ENCODE measurements at places on chromosomes 2 and 18.

DNA sequence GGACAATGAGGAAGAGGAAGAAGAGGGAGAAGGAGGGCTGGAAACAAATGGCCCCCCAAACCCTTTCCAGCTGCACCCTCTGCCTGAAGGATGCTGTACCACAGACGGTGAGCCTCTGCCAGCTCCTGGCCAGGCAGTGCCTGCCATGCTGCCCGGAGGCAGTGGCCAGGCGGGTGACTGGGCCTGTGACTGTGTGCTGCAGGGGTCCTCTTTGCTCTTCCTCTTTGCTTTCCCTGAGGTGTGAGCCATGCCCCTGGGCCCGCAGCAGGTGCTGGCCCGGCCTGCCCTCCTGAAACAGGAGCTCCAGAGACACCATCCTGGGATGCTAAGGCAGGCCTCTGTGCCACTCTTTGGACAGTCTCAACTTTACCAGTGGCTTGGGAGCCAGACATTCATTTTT lies 28.6 kb downstream of the GREB1 start:
- DNase-seq: no peak

DNA sequence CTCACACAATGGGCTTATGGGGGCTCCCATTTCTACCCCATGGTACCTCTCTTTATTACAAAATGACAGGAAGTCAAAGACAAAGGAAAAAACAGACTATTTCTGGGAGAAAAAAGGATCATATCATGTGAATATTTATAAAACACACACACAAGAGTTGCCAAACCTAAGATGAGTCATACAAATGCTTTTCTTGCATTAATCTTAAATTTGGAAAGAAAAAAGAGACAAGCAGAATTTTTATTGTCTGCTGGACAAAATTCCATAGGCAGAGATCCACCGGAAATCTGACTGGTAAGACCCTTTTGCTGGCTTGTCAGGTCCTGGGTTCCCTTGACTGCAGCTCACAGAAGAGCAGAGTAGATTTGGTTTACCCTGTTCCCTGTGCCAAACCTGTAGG lies 1732.3 kb upstream of the PIK3C3 start:
- DNase-seq: no peak

DNA sequence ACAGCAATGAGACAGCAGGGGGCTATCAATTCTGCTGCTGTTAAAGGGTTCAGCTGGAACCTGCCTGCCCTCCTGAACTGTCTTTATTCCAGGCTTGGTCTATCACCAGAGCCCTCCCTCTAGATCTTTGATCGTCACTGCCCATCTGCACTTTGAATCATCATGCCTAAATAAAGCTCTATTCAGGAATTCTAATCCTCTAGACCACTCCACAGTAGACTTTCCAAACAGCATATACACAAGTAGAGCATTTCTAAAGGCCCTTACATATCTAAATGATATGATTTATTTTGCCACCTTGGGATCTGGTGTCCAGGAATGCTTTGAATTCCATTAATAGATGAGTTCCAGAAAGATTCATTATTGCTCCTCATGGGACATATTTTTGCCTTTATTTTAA lies 542.1 kb upstream of the SYT4 start:
- DNase-seq: no peak

- DNase-seq: no peak
Measured at GRCh38 chr2:141496810-141497209, 634.0 kb downstream of the LRP1B start.

- no peak for DNase-seq
Measured at GRCh38 chr18:10377956-10378355, 76.5 kb upstream of the APCDD1 start.

DNA sequence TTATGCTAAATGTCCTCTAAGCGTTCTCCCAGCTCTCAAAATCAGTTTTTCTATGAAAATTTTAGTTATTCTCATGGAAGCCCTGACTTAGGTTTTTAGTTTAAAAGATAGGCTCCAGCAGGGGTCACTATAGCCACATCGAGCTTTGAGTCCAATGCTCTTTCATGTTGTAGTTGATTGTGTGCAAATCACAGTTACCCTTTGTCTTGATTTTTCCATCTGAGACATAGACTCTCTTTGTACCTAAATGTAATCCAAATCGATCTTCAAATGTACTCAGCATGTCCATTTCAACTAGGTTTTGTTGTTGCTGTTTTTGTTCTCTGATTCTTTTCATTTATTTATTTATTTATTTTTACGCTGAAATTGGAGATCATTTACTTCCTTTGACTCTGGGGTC lies 26.4 kb upstream of the MSTN start:
- DNase-seq: peak; percentile 22

DNA sequence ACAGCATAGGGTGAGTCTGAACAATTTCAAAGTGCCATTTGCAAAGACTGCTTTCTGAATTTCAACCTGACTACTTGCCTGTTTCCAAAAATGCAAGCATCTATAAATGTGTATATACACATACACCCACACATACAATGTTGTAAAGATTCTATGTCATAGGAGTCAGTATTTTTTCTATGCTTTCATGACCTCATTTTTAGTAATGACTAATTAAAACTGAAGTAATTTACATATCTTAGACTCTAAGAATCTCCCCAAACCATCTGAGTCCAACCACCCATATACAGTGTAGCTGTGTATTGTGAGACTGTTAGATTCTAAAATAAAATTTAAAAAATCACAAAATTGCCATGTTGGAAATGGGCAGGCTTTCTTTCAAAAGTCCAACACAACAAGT lies 162.0 kb upstream of the STK17B start:
- no peak for DNase-seq

DNA sequence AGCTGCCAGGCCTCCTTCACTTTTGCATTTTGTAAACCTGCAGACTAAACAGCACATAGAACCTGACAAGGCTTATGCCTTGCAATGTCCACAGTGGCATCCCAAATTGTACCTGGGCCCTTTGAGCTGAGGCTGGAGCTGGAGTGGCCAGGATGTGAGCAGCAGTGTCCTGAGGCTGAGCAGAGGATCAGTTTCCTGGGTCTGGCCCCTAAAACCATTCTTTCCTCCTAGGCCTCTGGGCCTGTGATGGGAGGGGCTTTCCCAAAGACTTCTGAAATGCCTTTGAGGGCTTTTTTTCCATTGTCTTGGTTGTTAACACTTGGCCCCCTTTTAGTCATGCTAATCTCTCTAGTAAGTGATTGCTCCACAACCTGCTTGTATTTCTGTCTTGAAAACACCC lies 32.8 kb downstream of the FSIP2 start:
- no peak for DNase-seq

DNA sequence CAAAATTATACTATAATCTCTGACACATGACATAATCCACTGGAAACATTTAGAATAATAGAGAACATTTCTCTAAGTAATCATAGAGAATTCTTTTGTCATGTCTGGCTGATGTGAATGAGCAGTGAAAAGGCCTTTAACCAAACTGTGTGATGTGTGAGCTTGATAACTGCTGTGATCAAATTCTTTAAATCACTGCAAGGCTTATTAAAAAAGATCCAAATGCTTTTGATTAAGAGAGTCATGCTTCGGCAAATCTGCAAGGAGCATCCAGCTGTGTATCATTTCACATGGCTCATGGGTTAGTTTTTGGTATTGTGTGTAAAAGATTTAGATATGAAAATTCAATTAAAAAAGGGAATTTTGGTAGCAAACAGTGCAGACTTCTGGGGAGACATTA lies 58.6 kb upstream of the TFPI start:
- DNase-seq: no peak

- no peak for DNase-seq
Measured at GRCh38 chr2:19480673-19481072, 122.2 kb upstream of the OSR1 start.

GRCh38 chr2:232761301-232761907 lies 15.0 kb downstream of the KCNJ13 start:
- DNase-seq: no peak

GRCh38 chr18:54043484-54044251 lies 180.8 kb downstream of the MBD2 start:
- no peak for DNase-seq

DNA sequence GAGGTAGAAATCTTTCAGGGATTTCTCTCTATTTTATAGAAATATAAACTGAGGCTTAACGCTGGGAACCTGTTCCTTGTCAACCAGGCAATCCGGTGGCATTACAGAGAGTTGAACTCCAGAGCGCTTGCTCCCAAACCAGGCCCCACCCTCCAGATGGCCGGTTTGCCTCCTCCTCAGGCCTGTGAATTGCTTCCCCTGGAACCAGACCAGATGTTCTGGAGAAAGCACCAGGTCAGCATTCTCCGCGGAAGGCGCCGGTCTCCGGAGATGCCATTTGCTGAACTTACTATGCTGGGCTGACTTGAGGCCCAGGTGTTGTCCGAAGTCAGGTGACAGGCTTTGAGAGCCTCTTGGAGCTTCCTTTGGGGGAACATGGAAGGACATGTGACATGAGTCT lies 17.2 kb downstream of the TNP1 start:
- no peak for DNase-seq

All from GM18507 (cell line).